ENCODE measurements at places on chromosomes 4 and X. TPM values are rescaled to one million over a fixed set of nuclear protein-coding genes. Genes with fewer than 3 reads are reported as not detected.

Gene USP51
- total RNA-seq = 9.6 TPM

Gene CT47B1
- 17.9 TPM for total RNA-seq

Gene BGN
- total RNA-seq = 42.3 TPM

Gene FAM9C
- total RNA-seq = 9.5 TPM

Gene GALNTL6
- 6.2 TPM for total RNA-seq

Gene ANKRD37
- 23.7 TPM for total RNA-seq

Gene VEGFD
- total RNA-seq = 1.5 TPM

Gene IL15
- total RNA-seq = 1.5 TPM

Gene CYTL1
- total RNA-seq = 0.39 TPM

Gene SLC9B1
- total RNA-seq = 23.4 TPM

Gene DDIT4L
- total RNA-seq = 1.8 TPM

Gene ADRA2C
- total RNA-seq = 9.3 TPM

Gene HPRT1
- total RNA-seq = 125 TPM

Gene TCEAL7
- 5.5 TPM for total RNA-seq

Gene HTN1
- total RNA-seq = not detected

Gene F9
- total RNA-seq = 0.06 TPM

Gene PARM1
- total RNA-seq = 40.5 TPM

Gene TLR10
- not detected for total RNA-seq

Gene APOO
- total RNA-seq = 29.4 TPM

Gene SMR3B
- 1.1 TPM for total RNA-seq

Gene TLR6
- total RNA-seq = 0.47 TPM

Gene BEX3
- 354 TPM for total RNA-seq

Gene SSX3
- total RNA-seq = 12.8 TPM

Gene RNF150
- 7.8 TPM for total RNA-seq

Gene ADGRG4
- 1.0 TPM for total RNA-seq

All from testis (tissue), 5 donors.